ENCODE measurements at places on chromosomes 1 and 21. TPM values are rescaled to one million over a fixed set of nuclear protein-coding genes. Genes with fewer than 3 reads are reported as not detected.
A peak's percentile ranks its signal among the peaks of the same experiment; 100 is the strongest.

S100A7A gene
- not detected for polyA plus RNA-seq

TIAM1 gene
- polyA plus RNA-seq = 9.6 TPM

ZNF593OS gene
- 2.9 TPM for polyA plus RNA-seq

NCF2 gene
- 0.19 TPM for polyA plus RNA-seq

LYPD8 gene
- polyA plus RNA-seq = not detected

FPGT gene
- polyA plus RNA-seq = 11.0 TPM

FCRL6 gene
- polyA plus RNA-seq = not detected

PYHIN1 gene
- polyA plus RNA-seq = not detected

F13B gene
- polyA plus RNA-seq = not detected

MTOR gene
- polyA plus RNA-seq = 19.2 TPM

GRCh38 chr1:227729881-227730629, 5.0 kb downstream of the JMJD4 start:
- peak; percentile 38 for DNase-seq

GRCh38 chr1:97745912-97746311, 174.9 kb downstream of the DPYD start:
- peak; percentile 9 for DNase-seq

DNA sequence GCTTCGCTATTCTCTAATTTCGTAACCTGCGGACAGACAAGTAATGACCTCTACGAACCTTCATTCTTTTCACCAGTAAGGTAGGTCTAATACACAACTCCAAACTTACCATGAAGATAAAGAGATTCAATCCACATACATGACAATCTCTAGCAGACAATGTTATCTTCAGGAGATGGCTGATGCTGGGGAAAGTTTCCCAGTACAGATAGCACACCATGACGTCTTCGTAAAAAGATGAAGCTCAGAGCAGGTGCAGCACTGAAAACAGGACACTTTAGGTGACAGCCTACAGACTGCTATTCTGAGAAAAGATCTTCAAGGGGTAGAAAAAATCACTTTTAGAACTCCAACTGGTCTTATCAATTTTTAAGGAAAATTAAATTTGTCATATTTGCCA, 41.3 kb downstream of the ZNF281 start:
- no peak for DNase-seq

DNA sequence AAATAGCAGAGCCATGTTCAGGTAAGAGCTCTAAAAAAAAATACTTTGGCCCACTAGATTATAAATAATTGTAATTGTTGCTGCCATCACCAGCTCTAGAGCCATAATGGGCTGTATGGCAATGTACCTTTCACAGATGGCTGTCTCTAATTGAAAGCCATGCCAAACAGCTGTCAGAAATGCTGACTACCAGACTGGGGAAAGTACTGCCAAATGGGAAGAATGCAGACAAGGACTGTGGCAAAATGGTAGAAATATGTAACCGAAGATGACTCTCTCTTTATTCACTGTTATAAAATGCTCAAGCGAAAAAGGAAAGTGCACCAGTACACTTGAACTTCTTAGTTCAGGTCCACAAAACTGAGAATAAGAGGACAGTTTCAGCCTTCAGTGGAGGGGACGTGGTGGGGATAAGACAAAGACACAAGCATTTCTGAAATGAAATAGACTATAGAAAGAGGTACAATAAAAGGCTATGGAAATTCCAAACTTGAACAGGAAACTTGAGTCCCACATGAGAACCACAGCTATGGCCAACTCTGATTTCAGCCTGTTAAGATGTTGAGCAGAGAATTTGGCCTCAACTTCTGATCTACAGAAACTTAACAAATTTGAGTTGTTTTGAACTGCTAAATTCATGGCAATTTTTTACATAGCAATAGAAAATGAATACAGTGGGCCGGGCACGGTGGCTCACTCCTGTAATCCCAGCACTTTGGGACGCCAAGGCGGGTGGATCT, 46.5 kb upstream of the LPGAT1 start:
- no peak for DNase-seq

GRCh38 chr21:44927259-44927586, 6.5 kb upstream of the ITGB2 start:
- DNase-seq = no peak

- no peak for DNase-seq
These were observed 232.9 kb upstream of the USP25 start for GRCh38 chr21:15496911-15497310.

- peak; percentile 16 for DNase-seq
These were observed 43.0 kb upstream of the PSEN2 start for GRCh38 chr1:226827458-226827857.

- DNase-seq = no peak
These were observed 6.1 kb upstream of the SLC19A2 start for GRCh38 chr1:169491845-169492281.

DNA sequence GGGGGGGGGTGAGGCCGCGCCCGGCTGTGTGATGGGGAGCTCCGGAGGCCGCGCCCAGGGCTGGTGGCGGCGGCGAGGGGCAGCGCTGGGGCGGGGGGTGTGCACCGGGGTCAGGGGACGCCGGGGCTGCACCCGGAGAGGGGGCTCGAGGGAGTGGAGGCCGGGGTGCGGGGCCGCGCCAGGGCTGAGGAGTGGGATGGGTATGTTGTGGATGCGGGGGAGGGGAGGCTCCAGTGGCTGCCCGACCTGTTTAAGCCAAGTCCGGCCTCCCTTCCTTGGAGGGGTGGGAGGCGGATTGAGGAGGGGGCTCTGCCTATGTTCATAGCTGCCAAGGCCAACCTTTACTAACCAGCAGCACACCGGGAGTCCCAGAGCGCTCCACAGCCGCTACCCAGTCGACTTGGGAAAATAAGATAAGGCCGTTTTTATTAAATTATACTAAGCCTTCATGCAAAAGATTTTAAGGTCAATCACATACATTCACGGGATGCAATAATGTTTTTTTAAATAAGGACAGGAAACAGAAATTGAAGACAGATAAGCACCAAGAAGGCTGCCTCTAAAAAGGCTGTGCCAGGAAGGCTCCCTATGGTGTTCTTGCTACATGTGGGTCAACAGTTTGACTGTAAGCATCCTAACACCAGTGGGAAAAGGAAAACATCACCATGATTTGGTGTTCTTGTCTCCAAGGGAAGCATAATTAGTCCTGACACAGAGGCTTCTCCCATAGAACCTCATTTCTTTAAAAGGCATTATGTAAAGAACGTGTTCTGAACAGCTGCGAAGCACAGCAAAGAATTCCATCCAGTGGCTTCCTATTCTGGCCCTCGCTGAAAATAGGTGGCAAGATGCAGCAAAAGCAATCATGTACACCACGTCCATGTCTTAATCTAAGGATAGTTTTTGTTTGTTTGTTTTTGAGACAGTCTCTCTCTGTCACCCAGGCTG, 626 bp upstream of the HLCS start:
- DNase-seq = no peak

GRCh38 chr1:183783767-183784637, 20.9 kb upstream of the RGL1 start:
- peak; percentile 16 for DNase-seq

- no peak for DNase-seq
These were observed 99.0 kb upstream of the RAB4A start for GRCh38 chr1:229171934-229172333.

DNA sequence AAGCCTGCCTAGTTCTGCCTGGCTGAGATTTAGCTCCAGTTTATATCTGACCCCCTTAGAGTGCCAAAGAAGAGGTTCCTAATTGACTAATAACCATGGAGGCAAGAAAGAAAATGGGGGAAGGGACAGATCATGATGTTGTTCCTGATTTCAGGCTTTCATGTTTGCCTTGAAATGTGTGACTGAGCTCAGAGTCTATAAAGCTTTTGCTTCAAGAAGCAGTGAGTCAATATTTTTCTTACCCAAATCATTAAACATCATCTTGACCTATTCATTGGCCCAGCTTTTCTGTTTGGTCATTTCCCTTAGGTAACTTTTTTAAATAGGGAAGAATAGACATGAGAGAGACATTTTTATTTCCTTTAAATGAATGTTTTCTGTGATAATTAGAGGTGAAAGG, 55.9 kb downstream of the HHAT start:
- no peak for DNase-seq

DNA sequence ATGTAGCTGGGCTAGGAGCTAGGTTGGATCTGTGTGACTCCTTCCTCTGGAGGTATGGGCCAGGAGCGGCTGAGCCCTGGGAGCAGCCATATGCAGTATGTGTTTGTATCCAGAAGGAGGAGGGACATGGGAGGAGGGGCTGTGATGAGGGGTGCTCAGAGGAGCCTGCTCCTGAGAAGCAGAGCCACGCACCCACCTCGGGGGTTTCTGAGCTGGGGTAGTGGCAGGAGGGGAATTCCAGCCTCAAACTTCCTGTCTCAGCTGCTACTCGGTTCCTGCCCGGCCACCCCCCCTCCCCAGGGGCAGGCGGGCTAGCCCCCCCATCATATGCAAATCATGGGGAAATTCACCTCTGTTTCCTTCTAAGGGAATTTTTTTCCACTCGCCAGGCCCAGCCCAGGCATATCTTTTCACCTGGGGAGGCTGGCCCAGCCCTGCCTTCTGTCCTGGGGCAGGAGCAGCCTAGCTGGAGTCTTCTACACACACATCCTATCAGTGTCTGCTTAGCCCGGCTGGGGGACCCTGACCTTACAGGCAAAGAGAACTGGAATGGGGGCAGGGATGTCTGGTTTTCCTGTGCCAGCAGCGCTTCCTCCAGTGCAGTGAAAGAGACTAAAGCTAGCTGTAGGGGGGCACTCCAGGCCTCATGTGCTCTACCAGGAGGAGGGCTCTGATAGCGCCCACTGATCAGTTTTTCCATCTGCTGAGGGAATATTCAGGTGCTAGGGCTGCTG, 3.0 kb downstream of the ZC3H12A start:
- DNase-seq = peak; percentile 67

GRCh38 chr1:230287674-230288315, 138.3 kb downstream of the PGBD5 start:
- DNase-seq = no peak

GRCh38 chr1:18735224-18735997, 104.8 kb downstream of the PAX7 start:
- no peak for DNase-seq

- no peak for DNase-seq
These were observed 3.2 kb upstream of the PRXL2B start for GRCh38 chr1:2583331-2583791.

- no peak for DNase-seq
These were observed 29.0 kb downstream of the TGFBR3 start for GRCh38 chr1:91856996-91857395.

DNA sequence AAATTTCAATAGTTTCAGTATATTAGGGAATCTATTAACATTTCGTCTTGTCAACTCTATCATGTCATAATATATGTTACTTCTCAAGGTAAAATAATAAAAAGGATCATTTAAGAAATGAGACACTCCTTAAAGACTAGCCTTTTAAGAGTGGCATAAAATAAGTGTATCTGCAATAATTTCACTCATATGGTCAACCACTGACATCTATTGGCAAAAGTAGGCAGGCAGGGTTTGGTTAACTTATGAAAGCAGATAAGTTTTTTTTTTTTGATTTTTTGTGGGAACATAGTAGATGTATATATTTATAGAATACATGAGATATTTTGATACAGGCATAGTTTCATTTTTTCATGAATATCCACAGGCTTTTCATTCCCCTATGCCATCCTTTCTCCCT, 5.5 kb upstream of the RGS21 start:
- DNase-seq = peak; percentile 9

- no peak for DNase-seq
These were observed 20.2 kb downstream of the BTG2 start for GRCh38 chr1:203325418-203326091.

GRCh38 chr1:243963571-243963970, 87.5 kb upstream of the ZBTB18 start:
- no peak for DNase-seq

- no peak for DNase-seq
These were observed 63.3 kb upstream of the ADGRL4 start for GRCh38 chr1:79069828-79070227.

DNA sequence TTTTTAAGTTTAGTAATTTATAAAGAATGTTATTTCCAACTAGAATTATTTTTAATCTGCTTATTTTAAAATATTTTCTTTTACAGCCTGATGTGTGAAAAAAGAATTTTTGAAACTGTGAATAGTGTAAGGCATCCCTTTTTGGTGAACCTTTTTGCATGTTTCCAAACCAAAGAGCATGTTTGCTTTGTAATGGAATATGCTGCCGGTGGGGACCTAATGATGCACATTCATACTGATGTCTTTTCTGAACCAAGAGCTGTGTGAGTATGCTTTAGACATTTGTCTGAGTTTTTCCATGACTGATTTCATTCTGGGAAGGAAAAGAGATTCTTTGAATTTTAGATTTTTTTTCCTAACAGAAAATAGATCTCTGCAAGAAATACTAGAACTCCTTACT, 77.9 kb downstream of the GTF2B start:
- DNase-seq = no peak

DNA sequence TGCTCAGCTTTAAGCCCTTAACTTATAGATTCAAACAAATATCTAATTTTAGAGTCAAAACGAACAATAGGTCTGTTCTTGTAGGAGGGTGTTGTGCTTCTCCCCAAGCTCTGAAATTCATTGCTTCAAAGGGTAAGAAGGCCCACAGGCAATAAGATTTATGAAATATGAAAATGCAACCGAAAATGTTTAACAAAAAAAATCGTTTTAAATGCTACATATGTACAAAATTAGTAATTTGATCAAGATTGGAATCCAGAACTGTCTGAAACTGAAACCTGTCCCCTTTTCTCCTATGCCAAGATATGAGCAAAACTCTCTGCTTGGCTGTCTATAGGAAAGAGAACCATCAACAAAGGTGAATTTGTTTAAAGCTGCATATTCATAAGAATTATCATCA, 534.3 kb downstream of the PLPP3 start:
- no peak for DNase-seq

DNA sequence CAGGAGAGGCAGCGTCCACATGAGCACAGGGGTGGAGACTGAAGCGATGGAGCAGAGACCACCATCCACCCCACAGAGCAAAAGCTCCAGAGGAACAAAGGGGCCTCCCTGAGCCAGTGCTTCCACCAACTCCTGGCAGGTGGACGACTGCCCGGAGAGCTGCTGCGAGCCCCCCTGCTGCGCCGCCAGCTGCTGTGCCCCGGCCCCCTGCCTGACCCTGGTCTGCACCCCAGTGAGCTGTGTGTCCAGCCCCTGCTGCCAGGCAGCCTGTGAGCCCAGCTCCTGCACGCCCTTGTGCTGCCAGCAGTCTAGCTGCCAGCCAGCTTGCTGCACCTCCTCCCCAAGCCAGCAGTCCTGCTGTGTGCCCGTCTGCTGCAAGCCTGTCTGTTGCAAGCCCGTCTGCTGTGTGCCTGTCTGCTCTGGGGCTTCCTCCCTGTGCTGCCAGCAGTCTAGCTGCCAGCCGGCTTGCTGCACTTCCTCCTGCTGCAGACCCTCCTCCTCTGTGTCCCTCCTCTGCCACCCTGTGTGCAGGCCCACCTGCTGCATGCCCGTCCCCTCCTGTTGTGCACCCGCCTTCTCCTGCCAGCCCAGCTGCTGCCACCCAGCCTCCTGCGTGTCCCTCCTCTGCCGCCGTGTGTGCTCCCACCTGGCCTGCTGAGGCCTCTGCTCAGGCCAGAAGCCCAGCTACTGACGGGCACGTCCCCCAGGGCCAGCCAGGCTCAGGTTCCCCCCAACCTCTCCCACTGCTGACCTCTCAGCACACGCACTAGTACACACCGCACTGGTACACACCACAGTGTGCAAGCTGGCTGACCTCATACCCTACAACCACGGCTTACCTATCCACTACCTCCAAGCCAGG, 5.4 kb downstream of the KRTAP10-12 start:
- no peak for DNase-seq

All from cardiac muscle cell (in vitro differentiated cells and primary cell).